ENCODE measurements at places on chromosomes 1 and 21. TPM values are rescaled to one million over a fixed set of nuclear protein-coding genes. Genes with fewer than 3 reads are reported as not detected.

The CITED4 gene
- total RNA-seq: 2.5 TPM

The FMO2 gene
- total RNA-seq: 4.5 TPM

The COL16A1 gene
- total RNA-seq: 116 TPM

The CA6 gene
- total RNA-seq: not detected

The SERINC2 gene
- 38.9 TPM for total RNA-seq

The KRTAP12-2 gene
- total RNA-seq: not detected

The ACTL8 gene
- not detected for total RNA-seq

The TMEM240 gene
- 5.5 TPM for total RNA-seq

The HP1BP3 gene
- total RNA-seq: 336 TPM

The MASP2 gene
- not detected for total RNA-seq

The PROK1 gene
- not detected for total RNA-seq

The DENND2D gene
- 3.3 TPM for total RNA-seq

The COA6 gene
- 28.5 TPM for total RNA-seq

The TGFB2 gene
- total RNA-seq: 9.9 TPM

The CPLANE2 gene
- 9.5 TPM for total RNA-seq

The INAVA gene
- total RNA-seq: not detected

The SHISAL2A gene
- total RNA-seq: not detected

The INPP5B gene
- total RNA-seq: 39.0 TPM

The TFAP2E gene
- total RNA-seq: 0.33 TPM

The RNU11 gene
- total RNA-seq: not detected

The TTC22 gene
- under 0.01 TPM for total RNA-seq

The OBSCN gene
- total RNA-seq: 15.2 TPM

The C2CD2 gene
- total RNA-seq: 16.3 TPM

The WNT3A gene
- not detected for total RNA-seq

The BMP8B gene
- total RNA-seq: not detected

The RAB13 gene
- total RNA-seq: 112 TPM

The KCNT2 gene
- total RNA-seq: 2.5 TPM

The SH3D21 gene
- 4.7 TPM for total RNA-seq

The KCNA3 gene
- 3.5 TPM for total RNA-seq

The CLCA4 gene
- total RNA-seq: not detected

The CHD5 gene
- 0.15 TPM for total RNA-seq

The PLEKHG5 gene
- total RNA-seq: 4.4 TPM

The ADORA3 gene
- not detected for total RNA-seq

The SPATA17 gene
- total RNA-seq: 0.50 TPM

The CROCC gene
- total RNA-seq: 12.4 TPM

The FCMR gene
- total RNA-seq: not detected

The IGSF9 gene
- not detected for total RNA-seq

The FCAMR gene
- not detected for total RNA-seq
